ENCODE measurements at places on chromosomes 2 and 18. TPM values are rescaled to one million over a fixed set of nuclear protein-coding genes. Genes with fewer than 3 reads are reported as not detected.

- peaks cover 20% of the 10 kb centered on the region for H3K4me1 ChIP-seq
- no peak overlapping the region for H3K27ac ChIP-seq
- no peak overlapping the region for H3K4me3 ChIP-seq
These were observed 39.0 kb downstream of the RELCH start for GRCh38 chr18:62226047-62226446.

KLF11 gene
- total RNA-seq: 9.6 TPM

ILKAP gene
- total RNA-seq: 24.7 TPM

LRRTM1 gene
- not detected for total RNA-seq
